Lower leg skin (tissue), 4 donors: ENCODE measurements at places on chromosomes 4 and X. TPM values are rescaled to one million over a fixed set of nuclear protein-coding genes. Genes with fewer than 3 reads are reported as not detected.

VCX3A gene
- not detected for total RNA-seq

NSUN7 gene
- 3.0 TPM for total RNA-seq

DNA sequence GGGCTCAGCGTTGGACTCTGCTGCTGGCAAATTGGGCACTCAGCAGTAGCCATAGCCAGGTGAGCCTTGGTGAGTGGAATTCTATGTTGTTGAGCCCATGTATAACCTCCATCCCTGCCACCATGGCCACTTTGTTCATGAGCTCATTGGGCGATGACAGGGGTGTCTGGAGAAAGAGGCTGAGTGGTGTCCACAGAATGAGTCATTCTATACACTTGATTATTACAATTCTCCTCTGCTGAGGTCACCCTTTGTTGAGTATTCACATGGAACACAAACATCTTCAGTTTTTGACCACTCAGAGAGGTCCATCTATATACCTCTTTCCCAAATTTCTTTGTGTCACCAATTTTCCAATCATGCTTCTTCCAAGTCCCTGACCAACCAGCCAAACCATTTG lies 1341.7 kb downstream of the PCDH7 start:
- DNase-seq: no peak

DNA sequence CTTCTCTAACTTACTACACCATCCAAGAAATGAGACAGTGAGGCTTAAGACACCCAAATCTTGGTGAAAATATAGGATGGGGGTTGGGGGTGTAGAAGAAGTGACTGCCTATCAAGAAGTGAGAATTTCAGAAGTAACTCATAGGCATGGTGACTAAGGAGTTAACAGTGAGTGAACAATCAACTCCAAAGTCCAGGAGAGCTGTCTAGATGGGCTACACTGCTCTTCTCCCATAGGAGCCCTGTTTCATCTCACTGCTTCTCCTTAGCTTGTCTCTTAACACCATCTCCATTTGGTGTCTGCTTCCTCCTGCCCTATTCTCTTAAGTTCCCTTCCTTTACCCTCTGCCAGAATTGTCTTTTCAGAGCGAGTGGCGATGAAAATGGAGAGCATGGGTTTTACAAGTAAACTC lies 22.7 kb downstream of the FABP2 start:
- DNase-seq: no peak

- no peak for DNase-seq
Observed at GRCh38 chrX:124634363-124634762, 288.0 kb downstream of the SH2D1A start.
